Common myeloid progenitor, CD34-positive (primary cell): ENCODE measurements at places on chromosomes 12 and 14.

GRCh38 chr12:103392722-103393121, 103.0 kb downstream of the C12orf42 start:
- no peak overlapping the region for H3K27ac ChIP-seq
- no peak overlapping the region for H3K4me3 ChIP-seq
- DNase-seq, result no peak
- H3K4me1 ChIP-seq, result no peaks in the 10 kb centered on the region
- H3K27me3 ChIP-seq, result no peaks in the 10 kb centered on the region
- H3K36me3 ChIP-seq, result no peaks in the 10 kb centered on the region

DNA sequence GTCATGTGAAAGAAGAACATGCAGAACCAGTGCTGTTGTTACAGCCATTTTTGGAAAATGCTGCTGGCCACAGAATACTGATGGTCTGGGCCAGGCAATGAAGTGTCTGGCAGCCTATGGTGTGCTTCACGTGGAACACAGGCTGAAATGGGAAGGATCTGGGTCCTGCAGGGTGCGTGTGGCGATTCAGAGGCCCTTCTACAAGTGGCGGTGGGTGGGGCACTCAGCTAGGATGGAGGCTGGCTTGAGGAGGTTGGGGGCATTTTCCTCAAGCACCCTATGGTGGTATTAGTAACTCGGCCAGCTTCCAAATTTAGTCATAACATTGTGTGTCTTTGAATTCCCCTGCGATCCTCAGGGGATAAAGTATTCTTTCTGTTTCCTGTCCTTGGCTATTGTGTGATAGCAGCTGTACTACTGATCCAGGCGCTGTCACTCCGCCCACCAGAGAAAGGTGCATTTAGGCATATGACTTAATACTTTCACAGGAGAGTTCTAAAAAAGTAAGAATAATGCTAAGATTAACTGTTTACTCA, 9.2 kb upstream of the RAD52 start:
- H3K27me3 ChIP-seq, result no peaks in the 10 kb centered on the region
- H3K4me3 ChIP-seq, result no peak overlapping the region
- no peak overlapping the region for H3K27ac ChIP-seq
- DNase-seq, result no peak
- H3K4me1 ChIP-seq, result no peaks in the 10 kb centered on the region
- no peaks in the 10 kb centered on the region for H3K36me3 ChIP-seq

GRCh38 chr12:64457466-64457865, 5.5 kb downstream of the TBK1 start:
- H3K4me1 ChIP-seq, result peaks cover 17% of the 10 kb centered on the region
- H3K4me3 ChIP-seq, result no peak overlapping the region
- H3K27me3 ChIP-seq, result no peaks in the 10 kb centered on the region

DNA sequence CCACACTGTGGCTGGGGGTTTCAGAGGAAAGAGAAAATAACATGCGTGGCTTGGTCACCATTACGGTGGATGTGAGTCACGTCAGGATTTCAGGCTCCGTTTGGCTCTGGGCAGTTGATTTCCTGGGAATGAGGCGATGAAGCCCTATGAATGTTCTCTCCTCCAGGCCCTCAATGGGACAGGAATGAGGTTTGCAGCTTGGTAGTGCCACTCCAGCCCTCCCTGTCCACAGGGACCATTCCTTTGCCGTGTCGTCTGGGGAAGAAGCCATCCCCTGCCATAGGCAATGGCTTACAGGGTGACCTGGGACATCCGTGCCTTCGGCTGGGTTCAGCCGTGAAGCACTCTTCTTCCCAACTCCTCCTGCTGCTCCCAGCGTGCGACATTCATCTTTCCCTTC, 95.0 kb downstream of the FBXL14 start:
- H3K27me3 ChIP-seq, result no peaks in the 10 kb centered on the region
- no peak for DNase-seq
- H3K27ac ChIP-seq, result no peak overlapping the region

DNA sequence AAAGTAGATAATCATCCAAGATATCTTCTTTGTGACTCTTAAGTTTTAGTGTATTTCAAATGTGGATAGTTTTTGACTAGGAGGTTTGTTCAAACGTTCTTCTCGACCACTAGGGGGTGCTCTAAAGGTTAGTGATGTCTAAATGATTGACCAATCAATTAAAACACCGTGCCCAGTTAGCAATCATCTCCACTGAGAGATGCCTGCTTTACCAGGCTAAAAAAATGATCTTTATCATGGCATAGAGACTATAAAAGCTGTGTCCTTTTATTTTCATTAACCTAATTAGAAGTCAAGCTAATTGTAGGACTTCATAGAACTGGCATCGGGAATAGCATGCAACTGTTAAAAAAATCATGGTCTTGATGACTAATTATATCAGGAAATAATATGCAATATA, 153.9 kb downstream of the PRKCH start:
- H3K27me3 ChIP-seq, result no peaks in the 10 kb centered on the region
- peak; percentile 78 for DNase-seq
- no peak overlapping the region for H3K4me3 ChIP-seq
- peaks cover 61% of the 10 kb centered on the region for H3K4me1 ChIP-seq

DNA sequence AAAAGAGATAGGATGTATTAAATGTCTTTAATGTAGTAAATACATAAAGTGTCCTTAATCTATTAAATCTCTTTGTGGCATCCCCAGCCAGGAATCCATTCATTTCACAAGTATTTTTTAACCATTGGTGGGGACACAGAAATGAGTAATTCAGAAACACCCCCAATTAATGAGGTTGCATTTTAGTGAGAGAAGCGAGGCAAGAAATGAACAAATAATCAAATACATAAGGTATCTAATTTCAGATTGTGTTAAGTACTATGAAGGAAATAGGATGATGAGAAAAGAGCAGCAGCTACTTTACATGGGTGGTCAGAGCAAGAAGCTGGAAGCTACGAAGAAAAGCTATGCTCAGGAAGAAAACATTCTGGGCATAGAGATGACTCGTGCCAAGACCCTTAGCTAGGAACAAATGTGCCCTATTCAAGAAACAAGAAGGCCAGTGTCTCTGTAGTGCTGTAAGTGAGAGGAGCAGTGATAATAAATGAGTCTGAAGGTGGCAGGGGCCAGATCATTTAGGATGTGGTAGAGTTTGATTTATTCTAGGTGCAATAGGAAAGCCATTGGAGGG, 60.5 kb upstream of the IGF1 start:
- no peaks in the 10 kb centered on the region for H3K27me3 ChIP-seq
- no peak overlapping the region for H3K27ac ChIP-seq
- H3K4me1 ChIP-seq, result no peaks in the 10 kb centered on the region
- no peak overlapping the region for H3K4me3 ChIP-seq
- DNase-seq, result no peak

GRCh38 chr14:93333631-93334103, 831 bp upstream of the BTBD7 start:
- peaks cover 38% of the 10 kb centered on the region for H3K4me1 ChIP-seq
- peak overlapping the region; percentile 97 for H3K4me3 ChIP-seq
- no peak for DNase-seq
- no peaks in the 10 kb centered on the region for H3K36me3 ChIP-seq
- peak overlapping the region; percentile 93 for H3K27ac ChIP-seq
